DMS79 (cell line): ENCODE measurements at places on chromosomes 6 and 20.
A peak's percentile ranks its signal among the peaks of the same experiment; 100 is the strongest.

DNA sequence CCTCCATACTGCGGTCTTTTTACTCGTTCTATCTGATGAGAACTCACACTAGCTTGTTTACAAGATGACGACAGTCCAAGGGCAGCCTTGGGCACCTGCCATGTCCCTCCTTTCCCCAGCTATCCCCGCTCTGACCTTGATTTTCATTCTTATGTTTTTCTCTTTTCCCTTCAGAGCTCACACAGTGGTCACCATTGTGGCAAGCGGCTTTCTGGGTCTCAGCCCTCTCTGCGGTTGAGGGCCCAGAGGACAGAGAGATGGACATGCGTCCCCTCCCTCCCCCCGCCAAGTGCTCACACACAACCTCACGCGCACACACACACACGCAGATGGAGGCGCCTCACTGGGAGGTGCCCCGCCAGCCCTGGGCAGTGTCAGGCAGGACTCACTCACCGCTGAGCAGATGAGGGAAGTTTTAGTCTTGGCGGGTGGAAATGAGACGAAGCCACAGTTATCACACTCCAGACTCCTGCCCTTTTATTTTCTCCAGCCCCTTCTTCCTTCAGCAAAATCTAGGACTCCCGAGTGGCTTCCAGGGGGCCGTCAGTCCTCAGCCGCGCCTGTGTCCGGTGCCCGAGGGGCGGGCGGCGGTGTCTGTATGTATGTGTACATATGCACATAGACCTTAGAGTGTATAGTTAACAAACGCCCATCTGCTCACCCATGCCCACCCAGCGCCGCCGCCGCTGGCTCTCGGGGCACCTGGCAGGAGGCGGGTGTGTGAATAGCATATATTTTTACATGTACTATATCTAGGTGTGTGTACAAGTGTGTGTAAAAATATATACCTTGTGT is 13.8 kb upstream of the MYL9 start:
- DNase-seq: no peak

- no peak for DNase-seq
These were observed 179.4 kb upstream of the KCNG1 start for GRCh38 chr20:51202304-51202703.

DNA sequence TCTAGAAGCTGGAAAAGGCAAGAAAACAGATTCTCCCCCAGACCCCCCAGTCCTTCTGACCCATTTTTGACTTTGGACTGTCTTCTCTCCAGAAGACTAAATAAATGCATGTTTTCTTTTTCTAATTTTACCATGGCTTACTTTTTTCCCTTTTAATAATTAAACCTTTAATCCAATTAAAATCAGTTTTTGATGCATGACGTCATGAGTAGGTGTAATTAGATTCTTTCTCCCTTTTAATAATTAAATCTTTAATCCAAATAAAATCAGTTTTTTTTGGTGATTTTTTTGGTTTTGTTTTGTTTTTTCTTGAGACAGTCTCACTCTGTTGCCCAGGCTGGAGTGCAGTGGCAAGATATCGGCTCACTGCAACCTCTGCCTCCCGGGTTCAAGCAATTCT is 13.2 kb upstream of the NCOA5 start:
- DNase-seq: no peak

- DNase-seq: no peak
These were observed 18.5 kb upstream of the FOXC1 start for GRCh38 chr6:1591243-1591642.

GRCh38 chr20:18288749-18289267 is 481 bp downstream of the ZNF133 start:
- peak; percentile 4 for DNase-seq

DNA sequence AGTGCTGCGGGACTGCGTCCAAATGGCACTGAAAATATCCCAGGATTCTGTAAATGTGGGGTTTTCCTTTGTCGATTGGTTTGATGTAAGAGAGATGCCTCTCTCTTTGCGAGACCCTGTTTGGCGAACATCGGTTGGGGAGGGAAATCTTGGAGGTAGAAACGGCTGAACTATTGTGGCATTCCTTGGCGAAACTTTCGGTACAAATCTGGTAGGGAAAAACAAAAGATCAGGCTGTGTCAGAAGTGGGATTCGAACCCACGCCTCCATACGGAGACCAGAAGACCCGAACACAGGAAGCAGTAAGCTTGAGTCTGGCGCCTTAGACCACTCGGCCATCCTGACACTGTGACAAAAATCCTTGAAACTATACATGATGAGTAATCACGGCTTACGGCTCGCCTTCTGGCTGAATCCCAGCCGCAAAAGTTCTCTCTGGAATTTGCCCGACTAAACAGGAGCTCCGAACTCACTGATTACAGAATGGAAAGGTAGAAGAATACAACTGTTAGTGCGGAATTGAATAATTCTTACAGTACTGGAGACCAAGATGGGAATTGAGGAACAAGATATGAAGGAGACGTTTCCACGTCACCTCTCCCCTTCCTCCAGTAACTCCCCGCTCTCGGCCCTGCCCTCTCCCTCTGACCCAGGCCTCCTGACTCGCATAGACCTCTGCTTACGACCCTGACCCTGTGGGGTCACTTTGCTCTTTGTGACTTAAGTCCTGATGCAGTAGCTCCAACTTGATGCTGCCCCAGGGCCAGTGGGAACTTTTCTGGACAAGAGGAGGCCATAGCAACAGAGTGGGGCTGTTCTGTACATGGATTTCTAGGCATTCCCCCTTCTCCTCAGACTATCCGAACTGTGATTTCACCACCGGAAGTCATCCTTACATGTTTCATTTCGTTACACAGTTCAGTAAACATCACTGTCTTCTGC is 132.8 kb upstream of the ZNF184 start:
- DNase-seq: no peak

DNA sequence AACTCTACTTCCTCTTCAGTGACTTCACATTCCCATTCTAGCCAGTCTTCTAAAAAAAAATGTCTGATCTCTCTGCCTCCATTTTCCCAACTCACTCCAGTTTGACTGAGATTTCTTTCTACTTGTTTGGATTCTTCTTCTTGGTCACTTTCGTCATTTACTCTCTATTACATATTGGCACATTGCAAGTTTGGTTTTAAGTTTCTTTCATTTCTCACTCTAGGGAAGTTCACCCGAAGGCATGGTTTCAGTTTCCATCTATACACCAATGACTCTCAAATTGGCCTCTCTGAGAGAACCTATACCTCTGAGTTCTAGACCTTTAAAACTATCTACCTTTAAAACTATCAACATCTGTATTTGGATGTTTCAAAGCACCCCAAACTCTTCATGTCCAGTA is 51.3 kb downstream of the CD109 start:
- no peak for DNase-seq

DNA sequence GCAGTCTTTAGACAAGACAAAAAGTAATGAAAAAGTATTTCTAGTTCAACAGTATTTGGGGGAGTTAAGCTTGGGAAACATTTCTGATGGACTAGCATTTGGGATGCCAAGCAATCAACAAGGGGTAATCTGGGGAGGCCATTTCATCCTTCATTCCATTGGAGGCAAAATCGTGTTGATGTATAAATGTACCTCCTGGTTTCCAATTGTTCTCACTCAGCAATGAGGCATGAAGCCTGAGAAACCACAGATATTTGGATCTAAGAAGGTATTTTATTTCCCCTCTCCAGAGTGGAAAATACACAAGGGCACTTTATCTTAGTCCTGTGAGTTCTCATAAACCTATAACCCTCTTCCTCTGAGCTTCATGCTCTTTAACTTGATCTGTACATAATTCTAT is 68.2 kb downstream of the TBX18 start:
- no peak for DNase-seq

- DNase-seq: no peak
These were observed 83.9 kb upstream of the SIRPG start for GRCh38 chr20:1741309-1742048.

GRCh38 chr6:88764081-88764480 is 199.3 kb downstream of the RNGTT start:
- no peak for DNase-seq

GRCh38 chr6:379410-380181 is 12.0 kb upstream of the IRF4 start:
- DNase-seq: no peak

- no peak for DNase-seq
These were observed 27.3 kb downstream of the RAMACL start for GRCh38 chr6:166559211-166559610.

- DNase-seq: no peak
These were observed 362.7 kb upstream of the IMPG1 start for GRCh38 chr6:76435174-76435573.

- DNase-seq: no peak
These were observed 19.3 kb upstream of the RIMS4 start for GRCh38 chr20:44829688-44830087.

- no peak for DNase-seq
These were observed 227.0 kb upstream of the MARCKS start for GRCh38 chr6:113629975-113630737.

GRCh38 chr6:34027445-34027936 is 118.4 kb downstream of the GRM4 start:
- no peak for DNase-seq

GRCh38 chr6:47680051-47680450 is 18.3 kb upstream of the ADGRF4 start:
- DNase-seq: no peak

GRCh38 chr6:111503660-111504059 is 20.6 kb upstream of the REV3L start:
- no peak for DNase-seq

- no peak for DNase-seq
These were observed 154.5 kb upstream of the ECI2 start for GRCh38 chr6:4289770-4290320.

DNA sequence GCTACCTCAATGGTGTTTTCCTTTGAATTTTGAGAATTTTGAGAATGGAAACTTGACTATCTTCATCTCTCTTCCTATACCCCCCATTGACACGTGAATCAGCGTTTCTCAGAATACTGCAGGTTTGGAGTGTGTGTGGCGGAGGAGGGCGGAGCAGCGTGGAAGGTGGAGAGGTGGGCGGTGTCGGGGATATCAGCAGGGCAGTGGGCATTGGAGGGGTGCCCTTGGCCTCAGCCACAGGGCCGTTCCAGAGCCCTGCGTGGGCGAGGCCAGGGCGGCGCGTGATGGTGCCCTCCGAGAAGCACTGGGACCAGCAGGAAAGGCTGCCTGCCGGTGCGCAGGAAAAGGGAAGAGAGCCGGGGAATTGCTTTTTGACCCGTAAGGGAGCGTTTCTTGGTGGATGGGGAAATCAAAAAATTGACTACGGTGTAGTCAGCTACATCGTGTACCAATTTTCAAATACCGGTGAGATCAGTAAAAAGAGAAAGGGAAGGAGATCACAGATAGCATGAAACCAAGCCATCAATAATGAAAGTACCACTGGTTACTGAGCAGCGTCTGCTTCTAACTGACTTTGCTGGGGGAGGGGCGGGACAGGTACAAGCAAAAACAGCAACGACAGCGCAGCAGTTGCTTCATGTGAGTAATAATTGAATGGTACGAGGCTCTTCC is 82.7 kb upstream of the DUSP22 start:
- no peak for DNase-seq

DNA sequence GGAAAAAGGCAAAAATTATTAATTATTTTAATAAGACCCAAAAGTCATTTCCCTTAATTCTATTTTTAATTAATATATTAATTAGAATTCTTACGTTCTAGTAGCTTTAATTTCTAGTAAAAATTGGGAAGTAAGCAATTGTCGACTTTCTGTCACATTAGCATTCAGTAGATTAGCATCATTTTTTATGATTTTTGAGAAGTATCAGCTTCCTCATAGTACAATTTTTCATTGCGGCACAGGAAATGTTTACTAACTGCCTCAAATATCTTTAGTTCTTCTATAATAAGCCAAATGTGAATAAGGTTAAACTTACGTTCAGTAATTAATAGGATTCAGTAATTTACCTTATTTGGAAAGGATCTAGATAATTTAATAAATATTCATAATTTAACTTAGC is 687.4 kb downstream of the EPM2A start:
- DNase-seq: no peak

DNA sequence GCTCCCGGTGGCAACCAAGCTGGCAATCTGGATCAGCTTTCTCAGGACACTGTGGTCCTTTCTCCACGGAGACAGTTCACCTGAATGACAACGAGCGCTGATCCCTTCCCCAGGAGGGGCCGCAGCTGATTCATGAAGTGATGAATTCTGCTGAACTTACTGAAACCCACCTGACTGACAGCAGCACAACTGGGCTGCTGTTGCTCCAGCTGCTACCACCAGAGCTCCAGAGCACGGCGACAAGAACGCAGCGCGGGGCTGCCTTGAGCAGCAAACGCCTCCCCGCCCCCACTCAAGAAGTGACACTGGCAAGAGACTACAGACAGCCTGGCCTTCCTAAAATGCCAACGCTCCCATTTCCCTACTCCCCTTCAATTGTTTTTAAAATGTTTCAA is 10.0 kb downstream of the PXDC1 start:
- no peak for DNase-seq

- no peak for DNase-seq
These were observed 143.2 kb downstream of the CEBPB start for GRCh38 chr20:50333812-50334211.

DNA sequence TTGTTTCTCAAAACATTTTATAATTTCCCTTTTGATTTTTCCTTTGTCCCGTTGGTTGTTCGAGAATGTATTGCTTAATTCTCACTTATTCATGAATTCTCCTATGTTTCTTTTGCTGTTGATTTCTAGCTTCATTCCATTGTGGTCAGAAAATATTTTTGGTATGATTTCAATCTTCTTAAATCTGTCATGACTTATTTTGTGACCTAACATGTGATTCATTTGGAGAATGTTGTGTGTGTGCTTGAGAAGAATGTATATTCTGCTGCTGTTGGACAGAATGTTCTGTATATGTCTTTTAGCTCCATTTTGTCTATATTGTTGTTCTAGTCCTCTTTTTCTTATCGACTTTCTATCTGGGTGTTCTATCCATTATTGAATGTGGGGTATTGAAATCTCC is 286.2 kb upstream of the RNF217 start:
- DNase-seq: no peak

- no peak for DNase-seq
These were observed 501.1 kb downstream of the MEI4 start for GRCh38 chr6:78153976-78154375.

- no peak for DNase-seq
These were observed 23.3 kb downstream of the MICA start for GRCh38 chr6:31426395-31427354.

DNA sequence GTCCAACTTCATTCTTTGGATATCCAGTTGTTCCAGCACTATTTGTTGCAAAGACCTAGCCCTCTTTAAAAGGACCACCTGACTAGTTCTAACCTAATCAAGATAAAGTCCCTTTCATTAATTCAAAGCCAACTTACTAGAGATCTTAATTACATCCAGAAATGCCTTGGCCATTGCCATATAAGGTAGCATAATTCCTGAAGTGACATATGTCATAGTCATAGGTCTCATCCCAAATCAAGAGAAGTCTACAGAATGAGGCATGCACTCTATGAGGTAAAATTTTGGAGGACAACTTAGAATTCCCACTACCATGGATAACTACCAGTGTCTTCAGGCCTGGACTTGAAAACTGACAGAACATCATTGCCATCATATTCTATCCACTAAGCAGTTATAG is 420.4 kb upstream of the ID4 start:
- DNase-seq: no peak

DNA sequence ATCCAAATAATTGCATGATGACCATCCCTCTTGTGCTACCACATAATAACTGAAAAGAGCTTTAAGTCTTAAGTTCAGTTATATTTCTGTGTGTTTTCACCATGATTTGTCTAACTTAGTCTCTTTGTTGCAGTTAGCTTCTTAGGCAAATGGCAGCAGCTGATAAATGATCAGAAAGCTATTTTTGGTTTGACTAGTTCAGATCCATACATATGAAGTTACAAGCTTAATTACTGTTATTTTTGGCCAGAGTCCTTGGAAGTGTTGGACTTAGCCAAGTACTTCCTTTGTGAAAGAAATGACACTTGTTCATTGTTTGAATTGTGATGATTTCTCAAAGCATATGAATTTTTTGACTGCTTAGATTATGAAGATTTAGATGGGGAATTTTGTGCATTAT is 54.2 kb downstream of the HIVEP1 start:
- no peak for DNase-seq
